ENCODE measurements at places on chromosomes 12 and 14. TPM values are rescaled to one million over a fixed set of nuclear protein-coding genes. Genes with fewer than 3 reads are reported as not detected.

GRCh38 chr12:89899651-89900050, 191.0 kb upstream of the ATP2B1 start:
- H3K4me1 ChIP-seq = no peaks in the 10 kb centered on the region
- no peaks in the 10 kb centered on the region for H3K27me3 ChIP-seq
- H3K36me3 ChIP-seq = no peaks in the 10 kb centered on the region

The CFAP54 gene
- total RNA-seq = 0.19 TPM

The RTL1 gene
- total RNA-seq = 0.05 TPM

The GOLGA5 gene
- 39.9 TPM for total RNA-seq

DNA sequence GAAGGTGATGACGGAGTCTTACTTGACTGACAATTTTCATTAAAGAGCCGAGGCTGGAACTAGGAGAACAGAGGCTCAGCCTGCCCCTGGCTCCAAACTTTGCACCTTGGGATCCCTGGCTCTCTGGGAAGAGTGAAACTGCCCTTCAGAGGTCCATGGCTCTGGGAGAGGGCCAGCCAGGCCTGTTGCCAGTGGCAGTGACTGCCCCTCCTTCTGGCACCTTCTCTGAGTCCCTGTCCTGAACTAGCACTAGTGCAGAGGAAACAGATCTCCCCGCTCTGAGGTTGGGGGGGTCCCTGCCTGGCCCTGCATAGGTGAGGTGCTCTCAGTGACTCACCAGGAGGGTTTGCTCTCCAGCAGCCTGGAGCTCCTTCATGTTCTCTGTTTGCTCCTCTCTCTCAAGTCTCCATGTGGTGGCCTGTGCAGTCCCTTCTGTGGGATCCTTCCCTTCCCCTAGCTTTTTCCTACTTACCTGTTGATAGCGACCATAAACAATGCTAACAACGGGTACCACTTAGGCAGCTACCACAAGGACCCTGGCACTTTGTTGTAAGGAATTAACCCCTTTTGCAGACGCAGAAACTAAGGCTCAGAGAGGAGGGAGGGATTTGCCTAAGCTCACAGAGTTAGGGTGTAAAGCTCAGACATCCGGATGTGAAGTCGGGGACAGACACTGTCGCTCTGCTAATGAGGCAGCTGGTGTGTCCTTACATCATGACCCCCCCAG, 22.4 kb downstream of the FAM222A start:
- H3K4me3 ChIP-seq = no peak overlapping the region
- DNase-seq = no peak
- no peak overlapping the region for H3K27ac ChIP-seq

DNA sequence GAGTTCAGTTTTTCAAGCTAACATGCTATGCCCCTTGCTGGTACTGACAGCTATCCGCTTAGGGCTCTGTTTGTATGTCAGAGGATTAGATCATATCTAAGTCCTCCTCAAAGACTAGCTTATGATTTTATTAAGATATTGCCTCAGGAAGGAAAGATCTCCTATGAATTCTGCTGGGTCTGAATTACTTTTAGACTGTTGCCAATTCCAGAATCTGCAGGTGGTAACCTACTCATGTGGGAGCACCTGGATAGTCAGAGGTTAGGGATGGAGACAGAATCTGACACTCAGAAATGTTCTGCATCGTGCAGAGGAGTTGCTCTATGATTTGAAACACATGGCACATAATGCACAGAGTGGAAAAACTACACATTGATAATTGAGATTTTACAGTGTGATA, 843.4 kb downstream of the SLC6A15 start:
- no peak overlapping the region for H3K27ac ChIP-seq
- H3K27me3 ChIP-seq = no peaks in the 10 kb centered on the region
- no peak for DNase-seq
- no peak overlapping the region for H3K4me3 ChIP-seq

The SLC2A13 gene
- total RNA-seq = 6.7 TPM

The ARHGEF40 gene
- 19.8 TPM for total RNA-seq

The GSG1 gene
- not detected for total RNA-seq

The PSMD9 gene
- 52.3 TPM for total RNA-seq

The AMDHD1 gene
- 124 TPM for total RNA-seq

The TXNDC16 gene
- total RNA-seq = 5.2 TPM

The C14orf93 gene
- total RNA-seq = 3.8 TPM

- H3K27ac ChIP-seq = no peak overlapping the region
- peaks cover 3% of the 10 kb centered on the region for H3K27me3 ChIP-seq
- H3K4me3 ChIP-seq = no peak overlapping the region
Observed at GRCh38 chr12:116876151-116876869, 4.9 kb downstream of the HRK start.

The MUCL1 gene
- total RNA-seq = not detected

DNA sequence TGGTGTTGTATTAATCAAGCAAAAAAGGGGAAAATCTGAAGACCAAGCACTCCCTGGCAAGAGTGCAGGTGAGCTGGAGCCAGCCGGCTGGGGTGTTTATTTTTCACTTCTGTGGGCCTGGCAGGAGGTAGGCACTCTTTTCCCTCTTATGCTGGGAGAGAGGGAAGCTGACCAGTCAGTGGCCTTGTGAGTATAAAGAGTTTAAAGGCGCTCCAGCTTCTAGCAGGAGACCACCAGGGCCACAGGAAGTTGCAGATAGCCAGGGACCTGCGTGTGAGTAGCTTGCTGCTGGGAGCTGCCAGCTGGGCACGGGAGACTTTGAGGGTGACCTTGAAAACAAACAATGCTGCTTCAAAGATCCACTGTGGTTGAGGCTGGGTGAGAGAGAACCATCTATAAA, 217.4 kb upstream of the PWP1 start:
- no peaks in the 10 kb centered on the region for H3K36me3 ChIP-seq
- H3K27ac ChIP-seq = no peak overlapping the region
- H3K4me3 ChIP-seq = no peak overlapping the region
- H3K4me1 ChIP-seq = peaks cover 2% of the 10 kb centered on the region
- no peaks in the 10 kb centered on the region for H3K27me3 ChIP-seq

DNA sequence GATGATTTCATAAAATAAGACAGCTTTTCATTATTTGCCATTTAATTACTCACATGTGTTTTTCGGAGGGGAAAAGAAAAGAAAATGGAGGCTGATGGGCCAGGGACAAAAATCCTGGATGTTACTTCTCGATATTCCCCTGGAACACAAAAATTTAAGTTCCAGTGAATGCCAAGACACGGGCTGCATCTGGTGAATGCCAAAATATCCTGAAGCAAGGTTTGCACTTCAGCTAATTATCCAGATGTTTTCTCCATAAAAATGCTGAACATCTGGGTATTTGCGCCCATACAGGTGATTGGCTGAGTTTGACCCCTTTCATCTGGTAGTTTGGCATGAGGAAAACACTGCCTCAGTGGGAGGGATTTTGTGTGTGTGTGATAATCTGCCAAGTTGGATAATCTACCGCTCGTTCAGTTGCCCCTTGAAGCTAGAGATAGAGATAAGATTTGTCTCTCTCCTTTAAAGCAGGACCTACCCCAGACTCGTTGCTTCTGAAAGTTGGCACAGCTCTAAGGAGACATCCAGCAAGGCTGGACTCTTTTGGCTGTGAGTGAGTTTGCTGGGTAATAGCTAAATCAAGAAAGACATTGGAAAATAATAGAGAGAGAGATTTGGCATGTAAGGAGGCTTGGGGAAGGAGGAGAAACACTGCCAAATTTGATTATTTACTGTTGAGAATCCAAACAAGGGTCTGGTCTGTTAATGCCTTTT, 390.0 kb downstream of the EGLN3 start:
- H3K4me1 ChIP-seq = no peaks in the 10 kb centered on the region
- no peaks in the 10 kb centered on the region for H3K27me3 ChIP-seq
- H3K27ac ChIP-seq = no peak overlapping the region
- no peak overlapping the region for H3K4me3 ChIP-seq
- no peak for DNase-seq

GRCh38 chr12:39685854-39686657, 66.5 kb upstream of the ABCD2 start:
- no peaks in the 10 kb centered on the region for H3K4me1 ChIP-seq
- H3K4me3 ChIP-seq = no peak overlapping the region
- no peak overlapping the region for H3K27ac ChIP-seq

GRCh38 chr14:104546591-104547309, 32.8 kb upstream of the C14orf180 start:
- no peaks in the 10 kb centered on the region for H3K4me1 ChIP-seq
- H3K36me3 ChIP-seq = no peaks in the 10 kb centered on the region
- H3K4me3 ChIP-seq = no peak overlapping the region
- H3K27me3 ChIP-seq = no peaks in the 10 kb centered on the region
- no peak for DNase-seq

The RND1 gene
- total RNA-seq = 7.7 TPM

- no peaks in the 10 kb centered on the region for H3K36me3 ChIP-seq
- H3K4me3 ChIP-seq = no peak overlapping the region
- H3K4me1 ChIP-seq = no peaks in the 10 kb centered on the region
- H3K27ac ChIP-seq = no peak overlapping the region
Observed at GRCh38 chr12:67918441-67918840, 70.8 kb upstream of the IFNG-AS1 start.
